ENCODE measurements at places on chromosomes 16 and 17.
A peak's percentile ranks its signal among the peaks of the same experiment; 100 is the strongest.

DNA sequence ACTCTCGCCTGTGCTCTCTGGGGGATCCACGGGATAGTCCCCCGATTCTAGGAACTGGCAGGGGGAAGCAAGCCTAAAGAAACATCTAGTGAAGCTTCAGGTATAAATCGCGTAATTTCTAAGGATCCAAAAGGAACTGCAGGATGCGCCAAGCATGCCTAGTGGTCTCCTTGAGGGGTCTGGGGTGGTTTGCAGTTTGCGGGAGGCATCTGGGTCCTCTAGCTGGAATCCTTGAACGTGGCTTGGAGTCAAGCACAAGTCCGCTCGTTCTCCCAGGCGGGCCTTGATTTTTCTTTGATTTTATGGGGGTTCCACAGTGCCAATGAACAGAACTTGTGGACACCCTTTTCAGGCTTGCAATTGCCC is 1000.5 kb downstream of the KCNJ18 start:
- DNase-seq, result no peak

GRCh38 chr16:56683424-56684172 is 1.3 kb downstream of the MT1X start:
- no peak for DNase-seq

GRCh38 chr17:17103160-17103559 is 60.9 kb downstream of the MPRIP start:
- no peak for DNase-seq

GRCh38 chr17:3008336-3009288 is 54.8 kb downstream of the OR1D5 start:
- DNase-seq, result no peak

GRCh38 chr16:22693638-22694340 is 120.2 kb upstream of the HS3ST2 start:
- DNase-seq, result no peak

- DNase-seq, result no peak
These were observed 24.9 kb downstream of the B9D1 start for GRCh38 chr17:19337712-19338023.

DNA sequence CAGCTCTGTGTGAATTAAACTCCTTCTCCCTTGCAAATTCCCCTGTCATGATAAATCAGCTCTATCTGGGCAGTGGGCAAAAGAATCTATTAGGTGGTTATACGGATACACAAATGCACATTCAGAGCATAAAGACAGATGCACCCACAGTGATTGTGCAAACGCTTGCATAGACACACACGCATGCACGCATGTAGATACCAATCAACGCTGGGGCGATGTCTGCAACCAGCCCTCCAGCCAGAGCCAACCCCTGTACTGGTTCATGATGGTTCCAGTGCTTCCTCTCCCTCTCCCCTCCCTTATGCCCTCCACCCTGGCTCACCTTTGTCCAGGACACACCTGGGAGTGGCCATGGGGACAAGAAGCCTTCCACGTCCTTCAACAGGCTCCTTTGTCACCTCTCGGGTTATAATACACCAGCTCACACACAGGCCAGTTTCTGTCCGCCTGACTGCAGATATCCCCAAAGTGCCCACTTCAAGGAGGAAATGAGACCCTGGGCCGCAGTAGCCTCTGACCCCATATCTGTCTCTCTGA is 33.1 kb upstream of the SNN start:
- no peak for DNase-seq

GRCh38 chr16:79090966-79091365 is 509.6 kb downstream of the MAF start:
- no peak for DNase-seq

DNA sequence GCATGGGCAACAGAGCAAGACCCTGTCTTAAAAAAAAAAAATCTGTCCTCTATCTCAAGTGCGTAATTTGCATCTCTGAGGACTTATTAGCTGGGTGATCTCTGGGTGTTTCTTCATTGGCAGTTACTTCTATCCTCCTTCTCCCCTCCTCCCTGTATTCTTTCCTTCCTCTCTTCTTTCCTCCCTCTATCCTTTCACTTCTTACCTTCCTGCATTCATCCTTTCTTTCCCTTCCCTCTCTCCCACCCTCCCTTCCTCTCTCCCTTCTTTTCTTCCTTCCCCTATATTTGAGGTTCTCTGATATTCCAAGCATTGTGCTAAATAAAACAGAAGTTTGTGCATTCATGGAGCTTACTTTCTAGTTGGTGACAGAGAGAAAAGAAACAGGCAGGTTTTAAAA is 10.7 kb downstream of the MFSD11 start:
- DNase-seq, result no peak

DNA sequence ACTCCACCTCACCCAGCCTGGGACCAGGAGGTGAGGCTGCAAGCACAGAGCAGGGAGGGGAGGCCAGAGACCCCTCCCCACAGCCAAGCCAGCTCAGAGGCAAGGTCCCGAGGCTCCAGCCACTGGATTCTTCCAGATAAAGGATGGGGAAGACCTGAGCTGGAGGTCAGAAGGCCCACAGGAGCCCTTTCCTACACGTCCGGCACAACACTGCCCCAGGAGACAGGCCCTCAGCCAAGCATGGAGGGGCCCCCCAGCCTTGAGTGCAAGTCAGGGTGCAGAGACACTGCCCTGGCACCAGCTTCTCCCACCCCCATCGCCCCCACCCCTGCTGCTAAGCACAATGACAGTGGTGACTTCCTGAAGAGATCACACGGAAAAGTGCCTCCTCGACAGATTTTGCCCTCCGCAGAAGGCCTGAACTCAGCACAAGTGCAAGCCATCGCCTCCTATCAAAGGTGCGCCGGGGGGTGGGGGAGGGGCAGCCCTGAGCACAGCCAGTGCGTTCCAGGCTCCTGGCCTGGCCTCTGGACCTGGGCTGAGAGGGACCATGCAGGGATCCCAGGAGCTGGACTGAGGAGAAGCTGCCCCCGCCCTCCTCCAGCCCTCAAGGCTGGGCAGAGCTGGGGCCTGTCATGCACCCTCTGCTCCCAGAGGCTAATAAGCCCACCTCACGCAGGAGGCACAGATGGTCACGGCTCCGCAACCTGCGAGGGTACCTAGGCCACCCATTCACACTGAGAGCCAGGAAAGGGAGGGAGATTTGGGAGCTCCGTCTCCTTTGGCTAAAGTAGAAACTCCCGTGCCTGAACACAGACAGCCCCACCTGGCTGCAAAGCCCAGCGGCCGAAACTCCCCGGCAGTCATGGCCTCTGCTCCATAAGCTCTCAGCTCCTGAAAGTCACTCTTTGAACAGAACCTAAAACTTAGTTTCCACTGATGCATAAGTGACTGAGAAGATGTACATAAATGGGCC is 2.7 kb downstream of the MAFG start:
- DNase-seq, result no peak

GRCh38 chr16:80366023-80366422 is 174.8 kb upstream of the DYNLRB2 start:
- no peak for DNase-seq

GRCh38 chr17:11331547-11332513 is 90.8 kb downstream of the SHISA6 start:
- DNase-seq, result no peak

DNA sequence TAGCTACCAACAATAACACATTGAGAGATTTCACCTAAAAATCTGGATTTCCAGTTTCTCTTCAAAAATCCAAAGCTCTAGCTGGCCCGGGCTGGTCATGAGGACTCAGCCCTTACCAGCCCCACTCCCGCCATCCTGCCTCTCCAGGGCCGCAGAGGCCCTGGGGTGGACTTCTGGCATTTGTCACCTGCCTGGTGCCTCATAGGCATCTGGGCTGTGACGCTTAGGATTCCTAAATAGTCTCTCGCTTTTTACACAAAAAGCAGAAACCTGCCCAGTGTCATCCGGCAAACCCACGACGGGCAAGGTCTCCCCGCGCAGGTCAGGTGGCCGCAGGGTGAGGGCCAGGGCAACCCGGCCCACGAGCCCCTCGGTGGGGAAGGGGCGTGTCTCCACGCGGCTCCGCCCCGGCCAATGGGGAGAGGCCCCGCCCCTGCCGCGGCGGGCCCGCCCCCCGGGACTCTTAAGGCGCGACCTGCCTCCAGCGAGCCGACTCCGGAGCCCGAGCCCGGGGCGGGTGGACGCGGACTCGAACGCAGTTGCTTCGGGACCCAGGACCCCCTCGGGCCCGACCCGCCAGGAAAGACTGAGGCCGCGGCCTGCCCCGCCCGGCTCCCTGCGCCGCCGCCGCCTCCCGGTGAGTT is at the start of gene VASN:
Gene VASN, plus strand, starts transcription at position 492 of the 644 bp plus-strand sequence. CDS start 9,030 bp downstream, outside the sequence.
- peak; percentile 61 for DNase-seq

DNA sequence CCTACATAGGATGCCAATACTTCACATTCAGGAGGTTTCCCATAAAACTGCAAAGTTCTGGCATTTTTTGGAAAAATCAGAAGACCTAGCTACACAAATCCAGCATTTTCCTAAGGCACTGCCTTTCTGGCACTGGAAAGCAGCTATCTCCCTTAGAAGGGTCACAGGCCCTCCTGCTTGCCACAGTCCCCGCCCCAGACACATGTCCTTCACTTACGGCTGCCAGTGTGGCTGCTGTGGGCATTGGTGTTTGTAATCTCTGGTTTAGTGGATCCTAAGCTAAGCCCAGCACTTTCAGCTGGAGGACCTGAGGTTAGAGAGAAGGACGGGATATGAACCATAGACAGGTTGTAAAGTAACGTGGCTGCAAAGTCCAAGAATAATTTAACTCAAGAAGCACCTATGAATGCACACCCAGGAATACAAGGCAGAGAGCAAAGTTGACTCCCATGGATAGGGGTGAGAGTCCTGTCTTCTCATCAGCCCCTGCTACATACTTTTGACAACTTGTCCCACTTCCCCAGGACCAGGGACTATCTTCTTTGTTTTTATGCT is 100.0 kb downstream of the XYLT1 start:
- DNase-seq, result no peak

GRCh38 chr16:31458073-31458843 is 1.0 kb upstream of the ARMC5 start:
- no peak for DNase-seq

DNA sequence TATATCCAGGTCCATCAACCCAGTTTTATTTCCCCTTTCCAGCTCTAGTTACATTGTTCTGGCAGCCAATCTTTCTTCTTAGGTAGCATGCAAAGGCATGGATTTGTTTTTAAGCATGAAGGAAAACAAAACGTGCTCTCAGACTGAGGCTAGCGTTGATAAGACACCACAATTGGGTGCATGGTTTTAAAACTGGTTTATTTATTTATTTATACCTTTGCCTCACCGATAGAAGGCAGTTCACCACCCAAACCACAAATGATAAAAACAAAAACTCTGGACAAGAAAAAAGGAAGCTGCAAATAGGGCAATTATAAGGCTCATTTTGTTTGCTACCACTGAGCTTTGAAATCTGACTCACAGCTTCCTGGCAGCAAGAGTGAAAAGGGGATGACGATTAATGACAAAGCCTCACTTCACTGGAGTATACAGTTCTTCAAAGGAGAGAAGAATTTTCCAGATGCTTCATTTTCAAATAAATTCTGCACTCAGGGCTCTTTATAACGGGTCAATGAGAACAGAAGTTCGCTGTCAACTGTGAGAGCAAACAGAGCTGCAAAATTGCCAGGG is 278.4 kb upstream of the IRX5 start:
- DNase-seq, result no peak

- DNase-seq, result no peak
These were observed 58.6 kb upstream of the ENDOV start for GRCh38 chr17:80356231-80356856.

- DNase-seq, result no peak
These were observed 239.9 kb downstream of the CEP112 start for GRCh38 chr17:65952015-65952414.

GRCh38 chr17:39400547-39401411 is 647 bp downstream of the FBXL20 start:
- DNase-seq, result no peak

- no peak for DNase-seq
These were observed 52.8 kb upstream of the C17orf78 start for GRCh38 chr17:37322826-37323561.

- DNase-seq, result no peak
These were observed 132.5 kb downstream of the AATF start for GRCh38 chr17:37081287-37081686.

- no peak for DNase-seq
These were observed 183.7 kb downstream of the SNX29 start for GRCh38 chr16:12160249-12160648.

- no peak for DNase-seq
These were observed at the start of gene ZFPM1 for GRCh38 chr16:88453217-88453531. TSS of gene ZFPM1 (plus strand) at chr16:88453280. CDS start at chr16:88453639, 359 bp downstream.

- DNase-seq, result peak; percentile 56
These were observed 39.2 kb downstream of the ZNF778 start for GRCh38 chr16:89256651-89257254.

- DNase-seq, result no peak
These were observed 10.3 kb upstream of the FZD2 start for GRCh38 chr17:44546671-44547606.

DNA sequence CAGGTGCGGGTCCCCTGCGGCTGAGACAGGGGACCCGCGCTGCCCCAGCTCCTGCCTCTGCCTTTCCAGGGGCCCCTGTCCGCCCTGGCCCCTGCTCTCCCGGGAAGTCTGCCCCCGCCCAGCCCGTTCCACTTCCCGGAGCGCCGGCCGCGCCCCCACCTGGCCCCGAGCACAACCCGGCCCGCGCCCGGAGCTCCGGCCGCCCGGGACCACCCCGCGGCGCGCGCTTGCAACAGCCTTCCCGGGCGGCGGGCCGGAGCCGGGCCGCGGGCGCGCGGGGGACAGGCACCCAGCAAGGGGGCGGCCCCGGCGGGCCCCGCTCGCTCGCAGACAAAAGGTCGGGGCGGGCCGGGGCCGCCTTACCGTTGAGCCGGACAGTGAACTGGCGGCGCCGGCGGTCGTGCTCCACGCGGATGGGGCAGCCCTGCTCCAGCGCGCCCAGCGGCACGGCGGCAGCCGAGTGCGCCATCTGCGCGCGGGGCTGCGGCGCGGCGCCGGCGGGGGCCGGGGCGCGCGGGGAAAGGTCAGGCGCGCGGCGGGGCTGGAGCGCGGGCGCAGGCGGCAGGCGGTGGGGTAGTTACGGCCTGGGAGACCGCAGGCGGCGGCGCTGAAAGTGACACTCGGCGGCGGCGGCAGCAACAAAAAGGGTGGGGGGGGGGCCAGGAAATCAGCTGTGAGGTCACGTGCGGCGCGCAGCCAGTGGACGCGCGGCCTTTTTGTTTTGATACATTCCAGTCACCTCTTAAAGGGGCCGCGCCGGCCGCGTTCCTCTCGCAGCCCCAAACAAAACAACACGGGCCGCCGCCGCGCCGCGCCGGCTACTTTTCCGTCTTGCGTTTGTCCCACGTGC is at the start of gene NATD1:
Gene NATD1, minus strand, starts transcription at position 615 of the 850 bp plus-strand sequence. Its CDS starts 146 bp downstream, at position 469.
- peak; percentile 53 for DNase-seq

- no peak for DNase-seq
These were observed 327.8 kb upstream of the MAF start for GRCh38 chr16:79928142-79928873.

GRCh38 chr16:55811811-55812210 is 21.1 kb downstream of the CES1 start:
- no peak for DNase-seq

GRCh38 chr17:75810216-75810615 is 25.6 kb downstream of the UNK start:
- DNase-seq, result no peak
